ENCODE measurements at places on chromosomes 7 and 10.

DNA sequence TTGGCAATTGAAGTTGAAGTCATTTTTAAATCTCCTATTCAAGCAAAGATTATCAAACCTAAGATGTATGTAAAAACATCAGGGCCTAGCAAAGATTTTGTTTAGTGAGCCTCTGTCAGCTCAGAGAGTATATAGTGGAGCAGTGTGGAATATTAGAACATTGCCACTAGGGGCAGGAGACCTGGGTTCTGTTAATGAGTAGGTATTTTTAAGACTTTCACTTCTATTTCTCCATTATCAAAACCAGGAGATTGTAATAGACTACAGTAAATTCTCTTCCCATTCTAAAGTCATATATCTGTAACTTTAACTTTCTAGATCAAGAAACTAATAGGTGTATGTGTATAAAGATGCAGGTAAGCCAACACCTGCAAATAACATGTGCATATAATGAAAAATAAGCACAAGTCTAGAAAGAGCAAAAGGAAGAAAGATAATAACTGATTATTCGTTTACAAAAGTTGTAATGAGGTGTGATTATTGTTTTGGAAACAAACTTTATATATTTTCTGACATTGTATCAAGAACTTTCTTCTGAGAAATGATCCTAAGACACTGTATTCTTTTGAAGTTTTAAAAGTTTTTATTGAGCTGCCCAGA lies 64.4 kb downstream of the KCND2 start:
- no peak for DNase-seq

- no peak for DNase-seq
Measured at GRCh38 chr10:33498391-33498891, 164.0 kb upstream of the NRP1 start.

DNA sequence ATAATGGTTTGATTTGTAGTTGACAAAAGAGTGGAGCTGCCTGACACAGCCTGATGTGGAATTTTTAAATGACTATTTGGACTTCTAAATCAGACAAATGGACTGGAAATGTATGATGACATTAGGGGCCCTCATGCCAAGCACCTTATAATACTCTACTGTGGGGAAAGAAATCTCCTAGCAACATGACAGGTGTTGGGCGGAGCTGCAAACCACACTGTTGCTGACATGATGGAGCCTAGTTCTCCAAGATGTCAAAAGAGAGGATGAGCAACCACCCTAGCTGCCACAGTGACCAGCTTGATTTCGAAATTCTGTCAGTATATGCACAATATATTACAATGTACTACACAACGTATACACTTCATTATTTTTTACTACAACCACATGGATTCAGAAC lies 65.8 kb downstream of the RHOBTB1 start:
- no peak for DNase-seq

- DNase-seq: no peak
Measured at GRCh38 chr7:132336797-132337196, 239.5 kb downstream of the PLXNA4 start.

DNA sequence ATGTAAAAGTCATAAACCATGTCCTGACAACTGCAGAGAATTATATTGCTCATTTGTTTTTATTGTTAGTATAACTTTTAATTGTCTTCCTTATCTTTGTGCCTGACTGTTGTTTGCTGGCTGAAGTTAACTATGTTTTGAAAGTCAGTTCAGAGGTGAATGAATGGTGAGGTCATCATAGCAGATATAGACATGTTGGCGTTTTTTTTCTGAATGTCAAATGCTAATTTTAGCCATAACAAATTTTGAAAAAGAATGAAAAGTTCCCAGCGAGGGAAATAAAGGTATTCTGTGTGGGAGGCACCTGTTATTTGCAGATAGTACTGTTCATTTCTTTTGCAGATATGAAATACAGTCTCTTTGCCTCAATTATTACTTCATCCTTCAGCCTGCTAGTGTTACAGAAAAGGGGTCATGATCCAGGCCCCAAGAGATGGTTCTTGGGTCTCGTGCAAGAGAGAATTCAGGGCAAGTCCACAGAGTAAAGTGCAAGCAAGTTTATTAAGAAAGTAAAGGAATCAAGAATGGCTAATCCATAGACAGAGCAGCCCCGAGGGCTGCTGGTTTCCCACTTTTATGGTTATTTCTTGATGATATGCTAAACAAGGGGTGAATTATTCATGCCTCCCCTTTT lies 96.5 kb downstream of the CAMK1D start:
- DNase-seq: no peak

- no peak for DNase-seq
Measured at GRCh38 chr7:36469236-36469635, 79.6 kb downstream of the ANLN start.

DNA sequence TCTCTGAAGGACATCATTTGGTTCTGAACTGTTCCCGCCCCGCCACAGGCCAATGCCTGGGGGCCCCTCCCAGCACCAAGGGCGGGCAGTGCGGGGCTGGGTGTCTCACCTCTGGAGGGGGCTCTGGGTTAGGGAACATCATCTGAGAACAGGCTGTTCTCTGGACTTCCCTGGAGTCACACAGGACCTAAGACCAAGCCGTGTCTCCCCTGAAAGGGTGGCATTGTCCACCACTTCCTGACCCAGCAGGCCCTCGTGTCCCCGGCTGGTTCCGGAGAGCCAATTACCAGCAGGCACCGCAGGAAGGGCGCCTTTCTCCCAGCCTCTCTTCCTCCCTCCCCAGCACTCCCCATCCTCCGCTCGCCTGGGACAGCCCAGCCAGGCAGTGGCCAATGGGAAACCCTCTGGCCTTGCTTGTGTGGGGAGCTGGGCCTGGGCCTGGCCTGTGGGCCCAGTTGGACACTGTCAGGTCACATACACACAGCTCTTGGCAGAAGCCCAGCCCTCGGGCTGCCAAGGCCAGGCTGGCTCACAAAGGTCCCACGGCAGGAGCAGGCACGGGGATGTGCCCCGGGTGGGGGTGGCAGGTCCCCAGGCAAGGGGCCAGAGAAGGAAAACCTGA lies 119.5 kb downstream of the SPDYE5 start:
- no peak for DNase-seq

GRCh38 chr7:105125745-105126144 lies 111.7 kb downstream of the KMT2E start:
- DNase-seq: no peak

GRCh38 chr7:88401009-88401623 lies 94.4 kb upstream of the STEAP4 start:
- no peak for DNase-seq

DNA sequence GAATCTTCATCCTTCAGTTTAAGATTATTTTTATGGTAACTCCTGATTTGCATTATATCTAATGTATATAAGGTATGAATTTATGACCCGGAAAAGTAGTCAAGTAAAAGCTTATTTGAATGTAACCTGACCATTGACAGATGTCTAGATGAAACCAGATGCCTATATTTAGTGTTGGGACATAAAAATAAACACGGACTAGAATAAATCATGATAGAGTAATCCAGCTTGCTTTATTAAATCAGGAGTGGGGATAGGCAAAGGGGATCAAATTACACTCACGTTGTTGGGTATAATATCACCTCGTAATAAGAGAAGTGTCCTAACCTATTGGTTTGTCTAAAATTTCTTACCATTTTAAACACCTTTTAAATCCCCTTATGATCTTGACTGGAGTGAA lies 244.6 kb downstream of the AGMO start:
- no peak for DNase-seq

GRCh38 chr10:115696747-115697146 lies 576.3 kb downstream of the GFRA1 start:
- DNase-seq: no peak

GRCh38 chr10:59926086-59926485 lies 19.7 kb upstream of the CCDC6 start:
- DNase-seq: no peak

- no peak for DNase-seq
Measured at GRCh38 chr7:78213402-78213801, 414.8 kb downstream of the PHTF2 start.

DNA sequence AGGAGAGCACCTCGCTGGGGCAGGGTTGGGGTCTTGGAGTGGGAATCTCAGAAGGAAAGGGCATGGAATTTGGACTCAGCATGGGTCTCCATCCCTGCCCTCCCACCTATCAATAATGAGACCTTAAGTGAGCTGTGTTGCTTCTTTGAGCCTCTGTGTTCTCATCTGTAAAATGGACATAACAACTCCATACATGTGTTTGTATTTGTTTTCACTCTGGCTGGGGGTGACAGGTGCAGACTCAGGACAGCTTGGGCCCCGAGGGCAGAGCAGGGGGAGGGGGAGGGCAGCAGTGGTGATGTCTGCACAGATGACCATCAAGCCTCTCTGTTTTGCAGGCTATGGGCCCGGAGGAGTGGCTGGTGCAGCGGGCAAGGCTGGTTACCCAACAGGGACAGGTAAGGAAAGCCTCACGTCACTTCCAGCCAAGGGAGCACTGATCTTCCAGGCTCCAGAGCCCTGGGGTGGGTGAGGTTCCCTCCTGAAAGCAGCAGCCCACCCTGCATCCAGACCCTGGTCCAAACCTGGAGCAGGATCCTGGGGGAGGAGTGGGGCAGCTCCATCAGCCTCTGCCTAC lies 19.9 kb downstream of the ELN start:
- no peak for DNase-seq

GRCh38 chr7:140230861-140231770 lies 54.3 kb upstream of the KDM7A start:
- no peak for DNase-seq

DNA sequence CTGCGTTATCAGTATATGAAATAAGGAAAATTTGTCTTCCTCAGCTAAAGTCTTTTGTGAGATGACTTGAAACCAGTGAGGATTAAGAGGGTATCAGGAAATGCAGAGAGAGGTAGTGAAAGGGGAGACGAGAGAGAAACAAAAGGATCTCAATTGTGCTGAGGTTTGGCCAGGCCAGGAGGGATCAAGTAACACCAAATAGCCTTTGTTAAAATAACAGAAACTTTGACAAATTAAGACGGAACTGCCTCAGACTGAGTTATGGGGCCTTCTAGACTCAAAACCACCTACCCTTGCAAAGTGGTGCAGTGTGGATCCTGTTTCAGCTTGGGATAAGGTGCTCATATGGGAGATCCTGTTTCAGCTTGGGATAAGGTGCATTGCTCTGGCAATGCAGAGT lies 263.1 kb downstream of the CREB5 start:
- DNase-seq: no peak

- DNase-seq: no peak
Measured at GRCh38 chr10:129742742-129743550, 221.1 kb downstream of the EBF3 start.

Data from fibroblast of the conjunctiva (primary cell).